ENCODE measurements at places on chromosomes 5 and 9.

- DNase-seq, result no peak
Measured at GRCh38 chr5:1752881-1753280, 46.8 kb downstream of the MRPL36 start.

DNA sequence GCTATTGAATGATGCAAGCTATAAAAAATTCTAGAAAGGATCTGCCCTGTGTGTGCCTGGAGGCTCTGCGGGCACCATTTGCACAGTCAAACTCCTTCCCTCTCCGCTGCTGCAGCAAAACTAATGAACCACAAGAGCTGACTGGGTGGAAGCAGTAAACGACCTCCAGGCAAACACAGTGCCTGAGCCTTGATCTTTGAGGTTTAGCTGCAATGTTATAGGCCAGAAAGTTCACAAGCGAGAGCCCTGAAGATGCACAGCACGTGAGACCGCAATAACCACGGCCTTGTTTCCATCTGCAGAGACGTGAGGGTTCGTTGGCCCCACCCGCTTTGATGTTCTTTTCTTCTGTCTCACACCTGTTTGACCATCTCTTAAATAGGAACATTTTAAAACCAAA lies 69.2 kb upstream of the S1PR3 start:
- DNase-seq, result no peak

DNA sequence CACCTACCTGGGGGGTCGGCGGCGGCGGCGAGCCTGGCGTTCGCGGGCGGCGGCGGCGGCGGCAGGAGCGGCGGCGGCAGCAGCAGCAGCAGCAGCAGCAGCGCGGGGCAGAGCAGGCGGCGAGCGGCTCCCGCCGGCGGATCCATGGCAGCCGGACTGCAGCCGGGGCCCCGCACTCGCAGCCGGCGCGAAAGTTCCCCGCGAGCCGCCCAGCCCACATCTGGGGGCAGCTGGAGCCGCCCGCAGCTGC lies 153 bp downstream of the ADAMTS2 start:
- DNase-seq, result no peak

DNA sequence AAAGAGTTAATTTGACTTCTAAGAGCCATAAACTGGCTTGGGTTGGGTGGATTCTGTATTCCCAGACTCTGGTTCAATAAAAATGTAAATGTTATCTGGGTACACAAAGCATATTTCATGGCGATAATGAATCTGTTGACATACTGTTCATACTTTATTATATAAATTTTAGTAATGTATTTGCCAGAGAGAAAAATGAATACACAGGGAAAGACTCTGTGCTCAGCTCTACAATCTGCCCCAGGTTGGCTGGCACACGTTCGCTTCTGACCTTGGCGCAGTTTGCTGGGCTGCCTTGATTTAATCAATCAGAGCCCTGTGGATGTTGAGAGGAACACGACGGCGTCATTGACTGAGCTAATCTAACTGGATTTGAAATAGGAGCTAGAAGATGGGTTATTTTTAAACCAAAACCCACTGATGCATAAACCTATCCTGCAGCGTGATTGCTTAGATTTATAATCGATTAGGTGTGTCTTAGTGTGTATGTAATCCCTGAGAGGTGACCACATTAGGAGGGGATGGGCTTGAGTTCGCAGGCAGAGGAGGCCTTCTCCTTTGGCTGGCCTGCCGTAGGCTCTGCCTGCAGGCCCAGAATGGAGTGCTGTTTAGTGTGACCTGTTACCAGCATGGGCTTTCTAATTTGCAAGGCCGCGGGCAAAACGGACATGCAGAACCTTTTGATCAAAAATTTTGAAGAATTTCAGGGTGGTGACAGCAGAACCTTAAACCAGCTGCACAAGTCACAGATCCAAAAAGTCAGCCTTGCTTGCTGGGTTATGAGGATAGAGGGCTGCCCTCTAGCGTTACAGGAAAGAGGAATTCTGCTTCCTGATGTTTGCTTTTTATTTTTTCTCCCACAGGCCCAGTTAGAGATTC lies 3.9 kb upstream of the ADCY2 start:
- DNase-seq, result peak; percentile 15

DNA sequence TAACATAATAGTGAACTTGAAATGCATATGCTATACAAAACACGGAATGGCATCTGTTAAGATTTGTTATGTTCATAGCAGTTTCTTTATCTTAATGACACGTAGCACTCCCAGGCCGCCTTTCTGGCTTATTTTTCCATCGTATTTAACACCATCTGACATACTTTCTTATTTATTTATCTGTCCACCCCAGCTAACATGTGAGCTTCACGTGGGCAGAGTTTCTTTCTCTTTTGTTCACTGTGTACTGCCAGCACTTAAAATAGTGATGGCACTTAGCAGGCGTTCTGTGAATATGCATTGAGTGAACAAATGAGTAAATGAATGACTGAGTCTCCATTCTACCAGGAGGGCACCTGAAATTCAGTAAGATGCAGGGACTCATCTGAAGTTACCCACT lies 29.4 kb upstream of the SYNPO start:
- no peak for DNase-seq

- no peak for DNase-seq
Measured at GRCh38 chr5:14118551-14119320, 24.4 kb upstream of the TRIO start.

DNA sequence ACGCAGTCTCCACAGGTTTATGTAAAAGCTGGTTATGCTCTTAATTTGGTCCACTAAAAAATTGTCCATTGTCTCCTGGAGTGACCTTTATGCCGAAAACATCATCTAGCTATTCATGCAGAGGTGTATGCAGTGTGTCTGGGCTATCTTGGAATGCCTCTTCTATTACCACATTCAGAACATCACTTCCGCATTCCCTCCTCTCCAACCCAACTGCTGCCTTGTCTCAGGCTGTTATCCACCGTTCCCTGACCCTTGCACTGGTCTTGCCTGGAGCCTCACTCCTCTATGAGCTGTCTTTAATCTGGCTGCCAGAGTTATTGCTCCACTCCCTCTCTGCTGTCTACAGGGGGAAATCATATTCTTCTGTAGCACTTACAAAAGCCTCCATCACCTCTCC lies 214.1 kb upstream of the ANKRD55 start:
- peak; percentile 53 for DNase-seq

Data from choroid plexus epithelial cell (primary cell).